ENCODE measurements at places on chromosomes 7 and 10.
A peak's percentile ranks its signal among the peaks of the same experiment; 100 is the strongest.

- DNase-seq = no peak
Observed at GRCh38 chr10:113739031-113739430, 12.5 kb upstream of the PLEKHS1 start.

- no peak for DNase-seq
Observed at GRCh38 chr7:100093054-100093453, 4.3 kb downstream of the COPS6 start.

GRCh38 chr7:150756858-150757257, 19.6 kb downstream of the GIMAP5 start:
- no peak for DNase-seq

DNA sequence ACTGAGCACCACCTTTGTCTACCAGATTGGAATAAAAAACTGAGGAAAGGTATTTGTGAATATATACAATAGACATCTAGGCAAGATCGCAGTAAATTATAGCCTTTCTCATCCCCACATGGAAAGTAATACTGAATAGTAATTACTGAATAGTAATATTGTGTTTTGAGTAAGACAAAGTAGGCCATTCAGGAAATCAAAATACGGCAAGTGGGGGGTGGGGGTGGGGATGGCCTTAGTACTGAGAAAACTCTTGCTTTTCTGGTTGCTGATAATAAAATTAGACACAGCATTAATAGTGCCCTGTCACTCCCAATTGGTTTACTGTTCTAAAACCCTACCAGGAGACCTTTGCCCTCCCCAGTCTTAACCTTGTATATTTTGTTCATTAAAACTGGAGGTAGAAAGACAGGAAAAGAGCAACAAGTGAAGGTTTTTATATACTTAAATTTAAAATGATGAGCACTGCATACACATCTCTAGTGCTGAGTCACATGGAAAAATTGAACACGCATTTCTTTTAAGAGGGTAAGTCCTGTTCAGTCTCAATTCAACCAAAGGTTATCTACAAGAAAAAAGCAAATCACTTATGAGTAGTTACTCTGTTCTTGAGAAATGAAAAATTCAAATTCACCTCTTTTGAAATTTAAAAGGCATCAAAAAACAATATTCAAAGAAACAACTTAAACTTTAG, 65.6 kb downstream of the IGF2BP3 start:
- DNase-seq = no peak

- no peak for DNase-seq
Observed at GRCh38 chr10:34885898-34886297, 70.8 kb upstream of the PARD3 start.

DNA sequence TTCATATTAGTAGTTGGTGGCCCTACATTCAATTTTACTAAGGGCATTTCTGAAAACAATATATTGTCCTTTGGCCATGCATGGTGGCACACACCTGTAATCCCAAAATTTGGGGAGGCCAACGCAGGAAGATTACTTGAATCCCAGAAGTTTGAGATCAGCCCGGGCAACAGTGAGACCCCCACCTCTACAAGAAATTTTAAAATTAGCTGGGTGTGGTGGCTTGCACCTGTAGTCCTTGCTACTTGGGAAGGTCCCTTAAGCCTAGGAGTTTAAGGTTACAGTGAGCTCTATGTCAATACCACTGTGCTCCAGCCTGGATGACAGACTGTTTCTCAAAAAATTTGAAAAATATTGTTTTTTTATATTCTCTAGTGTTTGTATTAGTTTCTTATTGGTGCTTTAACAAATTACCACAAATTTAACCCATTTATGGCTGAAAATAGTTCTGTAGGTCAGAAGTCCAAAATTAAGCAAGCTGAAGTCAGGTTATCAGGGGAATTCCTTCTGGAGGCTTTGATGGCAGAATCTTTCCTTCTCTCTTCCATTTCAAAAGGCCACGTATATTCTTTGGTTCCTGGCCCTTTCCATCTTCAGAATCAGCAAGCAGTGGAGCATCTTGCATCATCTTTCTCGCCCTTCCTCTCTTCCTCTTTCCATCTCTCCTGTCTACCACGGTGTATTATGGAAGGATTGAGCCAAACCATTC, 12.4 kb downstream of the CBX3 start:
- no peak for DNase-seq

DNA sequence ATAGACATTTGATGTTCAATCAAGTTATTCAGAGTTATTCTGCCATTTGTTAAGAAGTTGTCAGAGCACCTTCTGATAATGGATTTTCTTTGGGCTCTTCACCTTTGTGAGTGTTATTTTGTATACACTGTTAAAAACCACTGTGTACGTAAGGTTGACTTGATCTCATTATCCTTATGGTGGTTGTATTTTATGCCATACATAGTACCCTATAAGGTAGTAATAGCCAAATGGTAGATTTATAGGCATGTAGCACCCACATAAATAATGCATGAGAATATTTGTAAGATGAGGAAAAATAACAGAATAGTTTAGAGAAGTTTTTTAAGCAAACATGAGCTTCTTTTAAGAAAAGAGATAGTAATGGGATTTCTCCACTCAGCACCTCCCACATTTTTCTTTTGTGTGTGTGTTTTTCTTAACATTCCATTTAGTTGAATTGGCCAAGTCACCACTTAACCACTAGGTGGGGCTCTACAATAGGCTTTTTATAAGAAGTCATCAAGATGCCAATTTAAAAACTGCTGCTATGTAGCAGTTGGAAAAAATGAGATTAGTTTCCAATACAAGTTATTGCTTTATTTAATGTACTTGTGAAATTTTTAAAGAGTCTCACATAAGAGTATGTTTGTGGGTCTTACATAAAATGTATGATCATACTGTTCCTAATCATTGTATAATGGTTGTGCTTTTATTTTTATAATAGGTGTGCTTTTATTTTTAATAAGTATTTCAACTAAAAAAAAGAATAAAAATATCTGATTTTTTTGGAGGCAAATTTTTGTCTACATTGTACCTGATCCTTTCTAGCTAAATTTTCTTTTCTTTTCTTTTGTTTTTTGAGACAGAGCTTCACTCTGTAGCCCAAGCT, 41.1 kb upstream of the STMP1 start:
- DNase-seq = peak; percentile 49

GRCh38 chr7:116164552-116165306, 45.6 kb upstream of the TES start:
- DNase-seq = no peak

DNA sequence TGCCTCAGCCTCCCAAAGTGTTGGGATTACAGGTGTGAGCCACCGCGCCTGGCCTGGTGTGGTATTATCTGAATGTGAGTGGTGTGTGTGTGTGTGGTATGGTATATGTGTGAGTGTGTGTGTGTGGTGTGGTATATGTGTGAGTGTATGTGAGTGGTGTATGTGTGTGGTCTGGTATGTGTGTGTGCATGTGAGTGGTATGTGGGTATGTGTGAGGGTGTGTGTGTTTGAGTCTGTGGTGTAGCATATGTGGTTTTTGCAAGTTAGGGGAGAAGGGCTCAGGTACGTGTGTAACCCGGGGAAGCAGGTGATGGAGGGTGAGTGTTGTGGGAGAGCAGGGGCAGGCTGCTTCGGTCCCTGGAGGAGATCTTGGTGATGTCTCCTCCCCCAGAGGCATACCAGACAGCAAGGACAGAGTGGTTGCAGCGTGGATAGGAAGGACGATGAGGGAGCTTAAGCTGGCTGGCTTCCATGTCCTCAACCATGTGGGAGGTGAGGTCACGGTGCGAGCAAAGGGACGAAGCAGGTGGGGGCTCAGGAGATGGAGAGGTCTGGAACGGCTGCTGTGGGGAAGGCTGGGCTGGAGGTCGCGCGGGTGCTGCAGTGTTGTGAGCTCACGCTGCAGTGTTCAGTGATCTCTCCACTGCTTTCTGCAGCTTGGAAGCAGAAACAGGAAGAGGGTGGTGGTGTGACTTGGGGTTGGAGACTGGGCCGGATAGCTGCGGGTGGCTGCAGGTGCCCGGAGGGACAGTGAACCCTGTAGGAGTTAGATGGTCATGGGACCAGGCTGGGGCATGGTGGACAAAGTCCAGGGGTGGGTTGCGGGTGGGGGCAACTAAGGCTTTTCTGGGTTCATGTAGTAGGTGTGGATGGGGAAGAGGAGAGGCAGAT, 5.0 kb downstream of the ZYX start:
- no peak for DNase-seq

- no peak for DNase-seq
Observed at GRCh38 chr7:17678896-17679295, 261.4 kb downstream of the SNX13 start.

GRCh38 chr10:30540276-30540675, 89.3 kb downstream of the LYZL2 start:
- no peak for DNase-seq

- DNase-seq = no peak
Observed at GRCh38 chr7:158453663-158454062, 134.0 kb downstream of the PTPRN2 start.

- DNase-seq = no peak
Observed at GRCh38 chr7:509426-510130, 10.1 kb downstream of the PDGFA start.

- DNase-seq = no peak
Observed at GRCh38 chr7:44384586-44385433, 59.4 kb upstream of the CAMK2B start.

DNA sequence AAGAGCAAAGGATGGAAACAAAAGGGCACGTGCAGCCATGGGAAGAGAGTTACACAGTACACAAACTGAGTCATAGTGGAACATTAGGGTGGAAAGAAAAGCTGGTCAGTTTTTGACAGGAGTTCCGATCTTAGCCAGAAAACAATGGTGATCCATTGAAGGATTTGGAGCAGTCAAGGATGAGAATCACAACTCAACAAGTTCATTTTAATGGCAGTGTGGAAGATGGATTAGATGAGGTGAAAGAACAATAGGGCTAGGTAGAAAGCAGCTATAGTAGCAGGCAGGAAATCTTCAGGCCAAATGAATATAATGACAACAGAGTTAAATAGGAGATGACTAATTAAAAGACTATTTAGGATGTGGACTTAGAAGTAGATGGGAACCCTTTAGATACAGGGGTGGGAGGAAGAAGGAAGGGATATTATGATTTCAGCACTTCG, 136.3 kb downstream of the DOCK4 start:
- DNase-seq = no peak

DNA sequence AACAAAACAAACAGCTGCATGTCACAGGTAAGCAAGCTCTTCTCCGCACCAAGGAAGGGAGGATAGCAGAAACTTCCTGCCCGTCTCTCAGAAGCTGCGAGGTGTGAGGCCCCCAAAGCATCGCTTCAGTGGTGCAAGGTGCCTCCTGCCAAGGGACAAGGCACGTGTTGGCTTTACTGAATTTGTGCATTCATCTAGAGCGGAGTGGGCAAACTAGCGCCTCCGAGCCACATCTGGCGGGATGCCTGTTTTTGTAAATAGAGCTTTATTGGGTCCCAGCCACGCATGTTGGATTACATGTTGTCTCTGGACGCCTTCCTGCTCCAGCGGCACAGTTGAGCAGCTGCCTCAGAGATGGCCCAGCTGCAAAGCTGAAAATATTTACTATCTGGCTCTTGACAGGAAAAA, 27.7 kb downstream of the PHYH start:
- DNase-seq = no peak

- DNase-seq = no peak
Observed at GRCh38 chr10:49113741-49114141, 1.6 kb downstream of the VSTM4 start.

- DNase-seq = no peak
Observed at GRCh38 chr10:88833156-88833555, 18.5 kb downstream of the ANKRD22 start.

Measured in NCI-H1436 (cell line).